NCI-H187 treated with DMSO at 0.1 percent for 48 hours (cell line): ENCODE measurements at places on chromosomes 11 and 22.

- DNase-seq, result no peak
These were observed 577.9 kb upstream of the ANO5 start for GRCh38 chr11:21614961-21615360.

- no peak for DNase-seq
These were observed 72.5 kb upstream of the DRD2 start for GRCh38 chr11:113547739-113548138.

DNA sequence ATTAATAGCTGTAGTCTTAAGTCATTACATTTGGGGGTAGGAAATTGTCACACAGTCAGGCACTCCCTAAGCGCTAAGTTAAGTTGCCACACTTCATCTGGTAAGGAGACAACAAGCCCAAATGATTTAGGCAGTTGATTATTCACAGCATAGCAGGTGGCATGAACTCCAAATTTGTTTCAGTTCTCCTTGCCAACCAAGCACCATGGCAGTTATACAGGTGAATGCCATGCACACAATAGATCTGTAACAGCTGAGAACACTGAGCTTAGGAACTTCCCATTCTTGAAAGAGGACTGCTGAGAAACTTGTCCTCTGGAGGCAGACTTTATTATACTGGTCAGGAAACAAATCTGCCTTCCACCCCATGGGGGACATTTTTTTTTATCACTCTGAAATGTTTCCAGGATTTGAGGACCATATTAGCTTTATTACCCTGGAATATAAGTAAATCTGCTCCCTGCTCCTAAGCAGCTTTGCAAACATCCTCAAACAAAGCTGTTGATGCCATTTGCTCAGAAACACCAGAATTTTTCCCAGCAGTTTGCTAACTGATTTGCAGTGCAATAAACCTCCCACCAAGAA is 5.1 kb upstream of the INTS4 start:
- DNase-seq, result no peak

- DNase-seq, result no peak
These were observed 90.0 kb downstream of the ARHGAP42 start for GRCh38 chr11:100777103-100777502.

DNA sequence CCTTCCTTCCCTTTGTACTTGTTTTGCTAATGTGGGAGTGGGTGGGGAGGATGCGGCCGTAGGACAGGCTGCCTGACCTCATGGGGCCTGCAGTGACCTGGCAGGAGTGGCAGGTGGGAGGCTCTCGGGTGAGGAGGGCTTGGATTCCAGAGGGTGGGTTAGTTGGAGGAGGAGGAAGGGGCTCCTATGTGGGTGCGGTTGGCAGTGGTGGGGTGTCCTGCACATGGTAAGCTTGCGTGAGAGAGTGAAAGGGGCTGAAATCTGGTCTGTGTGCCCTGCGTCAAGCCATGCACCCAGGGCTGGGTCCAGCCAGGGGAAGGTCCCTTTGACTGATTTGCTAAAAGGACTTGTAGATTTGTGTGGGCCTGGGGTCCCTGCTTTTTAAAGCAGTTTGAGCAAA is 90.7 kb upstream of the OR4B1 start:
- DNase-seq, result no peak

GRCh38 chr11:114618139-114618538 is 22.6 kb upstream of the NXPE4 start:
- no peak for DNase-seq

- DNase-seq, result no peak
These were observed 217.8 kb upstream of the ZBED5 start for GRCh38 chr11:11075515-11076171.

- no peak for DNase-seq
These were observed 1013.0 kb downstream of the OPCML start for GRCh38 chr11:132519241-132519815.

DNA sequence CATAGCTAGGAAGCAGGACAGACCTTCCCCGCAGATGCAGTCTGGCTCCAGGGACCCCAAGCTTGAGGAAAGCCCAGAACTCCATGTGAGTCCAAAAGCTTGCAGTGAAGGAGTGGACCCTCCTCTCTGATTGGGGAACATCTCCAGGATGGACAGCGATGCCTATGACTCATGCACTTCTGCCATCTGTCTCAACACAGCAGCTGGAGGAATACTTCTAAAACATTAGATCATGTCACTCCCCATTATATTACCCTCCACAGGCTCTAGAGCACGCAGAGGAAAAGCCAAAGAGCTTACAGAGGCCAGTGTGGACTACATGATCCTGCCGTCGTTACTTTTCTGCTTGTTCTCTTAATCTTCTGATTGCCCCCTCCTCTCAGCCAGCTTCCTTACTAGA is 605.7 kb downstream of the INSC start:
- no peak for DNase-seq
